Effector memory CD8-positive, alpha-beta T cell (primary cell): ENCODE measurements at places on chromosomes 11 and 22.

DNA sequence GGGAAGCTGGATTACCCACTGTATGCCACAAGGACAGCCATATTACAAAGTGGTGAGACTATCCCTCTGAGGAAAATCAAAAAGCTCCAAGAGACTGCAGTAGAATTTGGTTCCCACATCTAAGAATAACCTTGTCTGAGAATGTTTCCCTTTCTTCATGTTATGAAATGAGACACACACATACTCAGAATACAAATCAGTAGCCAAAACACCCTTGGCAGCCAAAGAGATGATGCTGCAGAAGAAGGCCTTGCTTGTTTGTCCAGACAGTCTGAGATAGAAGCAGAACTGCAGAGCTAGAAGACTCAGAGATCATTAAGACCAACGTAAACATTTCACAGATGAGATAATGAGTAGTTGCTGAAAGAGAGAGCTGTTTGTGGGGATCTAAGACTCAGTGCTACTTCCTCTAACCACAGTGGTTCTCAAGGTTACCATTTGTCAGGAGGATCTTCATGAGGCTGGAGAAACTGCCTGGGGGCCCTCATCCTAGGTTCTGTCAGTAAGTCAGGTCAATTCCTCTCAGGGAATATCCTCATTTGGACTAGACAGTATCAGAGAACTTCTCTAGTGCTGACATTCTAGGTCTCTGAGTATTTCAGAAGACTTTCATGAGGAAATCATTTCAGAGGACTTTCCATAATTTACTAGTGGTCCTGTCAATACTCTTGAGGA is 38.9 kb downstream of the RELT start:
- no peak for DNase-seq

DNA sequence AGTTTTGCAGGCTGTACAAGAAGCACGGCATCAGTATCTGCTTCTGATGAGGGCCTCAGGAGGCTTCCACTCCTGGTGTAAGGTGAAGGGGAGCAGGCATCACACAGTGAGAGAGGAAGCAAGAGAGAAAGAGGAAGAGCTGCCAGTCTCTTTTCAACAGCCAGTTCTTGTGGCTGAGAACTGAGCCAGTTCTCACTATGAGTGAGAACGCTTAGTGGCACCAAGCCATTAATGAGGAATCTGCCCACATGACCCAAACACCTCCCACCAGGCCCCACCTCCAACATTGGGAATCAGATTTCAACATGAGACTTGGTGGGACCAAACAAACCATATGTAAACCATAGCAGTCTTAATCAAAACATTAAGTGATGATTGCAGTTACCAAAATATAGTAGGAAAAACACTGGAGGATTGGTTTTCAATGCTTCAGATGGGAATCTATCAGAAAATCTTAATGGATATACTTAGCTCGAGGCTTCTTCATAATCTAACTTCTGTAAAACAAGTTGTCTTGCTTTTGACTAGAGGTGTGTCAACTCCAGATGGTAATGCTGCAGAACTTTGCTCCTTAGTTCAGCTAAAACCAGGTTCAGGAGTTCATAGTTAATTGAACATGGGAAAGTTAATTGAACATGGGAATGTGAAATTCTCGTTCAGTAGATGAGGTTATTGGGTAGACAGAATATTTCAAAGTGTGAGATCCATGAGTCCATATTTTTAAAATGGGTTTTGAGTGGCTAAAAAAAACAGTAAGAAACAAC is 12.2 kb downstream of the FAR1 start:
- no peak for DNase-seq

DNA sequence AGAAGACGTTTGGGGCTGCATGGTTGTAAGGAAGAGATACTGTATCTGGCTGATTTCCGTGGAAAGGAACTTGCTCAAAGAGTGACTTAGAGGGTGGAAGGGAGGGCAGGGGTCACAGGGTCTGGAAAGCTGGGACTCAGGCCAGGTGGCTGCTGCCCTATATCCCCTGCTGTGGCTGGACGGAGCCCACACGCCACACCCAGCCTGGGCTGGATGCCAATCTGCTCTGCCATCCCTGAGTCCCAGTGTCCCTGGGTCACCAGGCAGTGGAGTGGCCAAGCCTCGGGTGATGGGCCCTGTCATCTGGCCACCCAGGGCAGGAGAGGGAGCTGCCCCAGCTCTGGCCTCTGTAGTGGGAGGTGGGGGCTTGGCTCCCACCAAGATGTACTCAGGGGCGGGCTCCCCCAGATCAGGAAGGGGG is 26.5 kb upstream of the KRTAP5-7 start:
- no peak for DNase-seq

DNA sequence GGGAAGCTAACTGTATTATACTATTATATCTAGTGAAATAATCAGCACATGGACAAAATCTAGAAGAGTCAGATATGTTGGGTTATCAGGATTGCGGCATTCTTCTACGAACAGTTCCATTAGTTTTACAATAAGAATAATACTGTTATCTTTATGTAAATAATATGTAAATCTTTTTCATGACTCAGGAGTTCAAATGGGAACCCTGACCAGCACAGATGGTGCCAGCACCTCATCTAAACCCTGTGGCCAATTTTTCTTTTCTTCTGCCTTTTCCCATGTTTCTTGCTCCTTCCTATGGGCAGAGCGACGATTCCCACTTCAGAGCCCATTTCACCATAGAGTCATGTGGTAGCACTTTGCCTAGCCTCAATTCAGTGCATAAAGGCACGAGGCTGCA is 68.4 kb upstream of the CYP2D6 start:
- no peak for DNase-seq

- no peak for DNase-seq
These were observed 4.1 kb upstream of the SAC3D1 start for GRCh38 chr11:65036931-65037330.

- no peak for DNase-seq
These were observed 12.0 kb downstream of the OR51I2 start for GRCh38 chr11:5460983-5461621.

DNA sequence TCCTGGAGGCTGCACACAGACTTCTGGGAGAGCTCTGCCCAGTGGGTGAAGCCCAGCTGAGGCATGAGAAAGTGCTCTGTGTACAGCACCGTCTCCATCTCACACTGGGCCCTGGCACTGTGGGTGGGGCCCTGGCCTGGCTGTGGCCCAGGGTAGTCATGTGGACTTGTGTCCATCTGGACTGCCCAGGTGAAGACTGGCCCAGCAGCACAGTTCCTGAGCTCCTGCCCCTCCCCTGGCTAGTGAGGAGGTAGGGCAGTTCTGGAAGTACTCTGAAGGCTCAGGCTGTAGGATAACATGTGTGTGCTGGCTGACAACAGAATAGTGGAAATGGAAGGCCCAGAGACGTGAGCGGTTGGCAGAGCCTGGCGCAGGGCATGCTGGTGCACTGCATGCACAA is 35.4 kb downstream of the RSPH14 start:
- no peak for DNase-seq

DNA sequence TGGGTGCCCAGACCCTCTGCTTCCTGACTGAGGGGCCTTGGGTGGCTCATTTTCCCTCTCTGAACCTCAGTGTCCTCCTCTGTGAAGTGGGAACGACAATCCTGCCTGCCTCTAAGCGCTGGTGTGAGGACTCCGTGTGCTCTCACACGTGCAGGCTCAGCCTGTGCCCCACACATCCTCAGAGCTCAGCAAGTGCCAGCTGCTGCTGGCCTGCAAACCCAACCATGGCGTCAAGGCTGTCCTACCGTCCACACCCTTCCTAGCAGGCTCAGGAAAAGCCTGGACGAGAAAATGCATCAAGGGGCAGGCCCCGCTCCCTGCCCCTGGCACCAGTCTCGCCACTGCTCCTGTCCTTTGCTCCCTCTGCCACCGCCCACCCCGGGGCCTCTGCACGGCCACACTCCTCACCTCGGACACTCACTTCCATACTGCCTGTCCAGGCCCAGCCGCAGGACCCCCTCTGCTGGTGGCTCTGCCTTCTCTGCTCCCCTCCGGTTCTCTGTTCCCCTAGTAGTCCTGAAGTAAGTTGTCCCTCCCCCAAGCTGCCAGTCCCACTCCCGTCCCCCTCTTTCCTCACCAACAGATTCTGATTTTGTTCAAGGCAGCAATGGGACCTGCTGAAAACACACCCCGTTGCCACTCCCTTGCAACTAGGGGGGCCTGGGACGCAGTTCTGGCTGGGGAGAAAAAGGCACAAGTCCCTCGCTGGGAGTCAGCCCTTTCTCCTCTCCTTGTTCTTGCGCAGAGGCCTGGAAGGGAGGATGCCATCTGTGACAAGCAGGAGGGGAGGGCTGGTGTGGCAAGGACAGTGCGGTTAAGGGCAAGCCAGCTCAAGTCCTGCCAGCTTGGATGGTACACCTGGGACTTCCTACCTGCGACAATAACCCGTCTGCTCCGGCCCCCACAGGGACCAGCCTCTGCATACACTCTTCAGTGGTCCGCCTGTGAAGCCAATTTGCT is 62.2 kb downstream of the ARFGAP3 start:
- no peak for DNase-seq

DNA sequence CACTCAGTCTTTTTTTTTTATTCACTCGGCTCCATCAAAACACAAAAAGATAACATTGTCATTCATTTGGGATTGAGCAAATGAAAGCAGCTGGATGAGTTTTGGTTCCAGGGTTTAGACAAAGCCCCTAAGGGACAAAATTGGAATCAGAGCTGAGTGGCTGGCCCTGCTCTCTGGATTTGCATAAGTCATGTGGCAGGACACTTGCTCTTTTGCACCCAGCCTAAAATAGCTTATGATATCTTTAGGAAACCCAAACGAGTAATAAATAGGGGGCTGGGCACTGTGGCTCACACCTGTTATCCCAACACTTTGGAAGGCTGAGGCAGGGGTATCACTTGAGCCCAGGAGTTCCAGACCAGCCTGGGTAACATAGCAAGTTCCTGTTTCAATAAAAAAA is 11.0 kb upstream of the TMEM121B start:
- no peak for DNase-seq

GRCh38 chr11:88553204-88553603 is 215.7 kb upstream of the CTSC start:
- DNase-seq: no peak

- no peak for DNase-seq
These were observed 299.6 kb downstream of the KIRREL3 start for GRCh38 chr11:126700768-126701519.

GRCh38 chr11:31847761-31848160 is 36.6 kb upstream of the PAX6 start:
- no peak for DNase-seq

DNA sequence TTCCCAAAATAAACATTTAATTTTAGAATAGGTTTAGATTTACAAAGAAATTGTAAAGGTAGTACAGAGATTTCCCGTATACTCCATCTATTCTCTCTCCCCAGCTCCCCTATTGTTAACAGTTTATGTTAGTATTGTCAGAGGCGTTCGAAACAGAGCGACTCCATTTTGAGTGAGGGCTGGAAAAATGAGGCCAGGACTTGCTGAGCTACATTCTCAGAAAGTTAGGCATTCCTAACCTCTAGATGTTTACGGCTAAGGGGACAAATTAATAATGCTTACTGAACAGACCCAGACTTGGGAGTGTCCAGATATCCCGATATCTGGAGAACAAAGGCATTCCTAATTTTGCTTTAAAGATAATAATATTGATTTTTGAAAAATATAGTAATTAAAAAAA is 12.4 kb upstream of the NUP160 start:
- no peak for DNase-seq

DNA sequence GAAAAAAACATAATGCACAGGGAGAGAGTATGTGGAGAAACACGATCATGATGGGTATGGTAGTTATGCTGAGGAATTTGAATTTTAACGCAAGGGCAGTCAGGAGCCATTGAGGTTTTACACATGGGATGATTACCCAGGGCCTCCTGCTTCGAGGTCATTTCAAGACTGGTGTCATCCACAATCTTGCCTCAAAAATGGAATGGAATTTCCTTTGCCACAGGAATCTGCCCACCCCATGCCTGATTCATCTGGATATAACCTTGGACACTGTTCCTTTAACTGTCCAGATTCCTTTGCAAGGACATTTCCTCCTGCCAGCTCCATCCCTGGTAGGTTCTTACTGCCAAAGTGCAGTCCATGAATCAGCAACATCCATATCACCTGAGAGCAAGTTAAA is 655.9 kb upstream of the TENM4 start:
- no peak for DNase-seq

DNA sequence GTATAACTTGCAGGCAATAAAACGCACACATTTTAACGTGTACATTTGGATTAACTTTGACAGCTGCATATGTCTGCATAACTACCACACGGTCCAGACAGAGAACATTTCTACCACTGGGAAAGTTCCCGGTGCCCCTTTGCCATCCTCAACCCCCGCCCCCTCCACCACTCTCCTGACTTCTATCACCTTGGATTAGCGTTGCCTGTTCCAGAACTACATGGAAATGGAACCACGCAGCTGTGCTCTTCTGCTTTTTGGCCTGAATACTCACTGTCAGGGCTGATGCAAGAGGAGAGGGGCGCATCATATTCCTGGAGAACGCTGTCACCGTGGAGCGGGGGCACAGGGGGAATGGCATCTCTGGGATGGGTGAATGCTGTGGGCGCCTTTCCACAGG is 62.1 kb downstream of the LRP5 start:
- no peak for DNase-seq

DNA sequence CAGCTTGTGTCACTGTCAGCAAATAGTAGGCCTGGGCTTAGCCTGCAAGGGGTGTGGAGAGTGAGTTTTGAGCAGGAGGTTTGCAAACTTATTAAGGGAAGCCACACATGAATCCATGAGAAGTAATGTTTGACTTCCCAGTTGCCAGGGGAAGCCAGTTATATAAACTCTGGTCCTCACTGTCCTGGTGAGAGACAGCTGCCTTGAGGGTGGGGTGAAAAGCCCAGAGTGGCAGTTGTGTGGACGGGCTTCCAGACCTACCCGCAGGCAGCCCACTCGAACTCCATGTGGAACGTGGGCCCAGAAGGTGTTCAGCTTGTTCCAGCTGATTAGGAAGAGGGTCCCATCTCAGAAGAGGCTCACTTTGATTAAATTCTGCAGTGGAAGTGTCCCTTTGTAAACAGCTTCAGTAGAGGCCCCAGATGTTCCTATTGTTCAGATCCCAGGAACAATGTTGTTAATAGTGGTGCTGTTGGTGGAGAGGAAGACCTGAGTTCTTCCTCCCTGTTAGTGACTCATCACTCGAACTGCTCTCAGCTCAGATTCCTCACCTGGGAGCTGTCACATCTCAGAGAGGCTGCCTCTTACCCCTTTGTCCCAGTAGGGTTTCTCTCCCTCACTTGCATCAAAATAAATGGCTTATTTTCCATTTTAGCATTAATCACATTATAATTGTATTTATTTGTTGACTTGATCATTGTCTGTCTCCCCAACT is 63.4 kb downstream of the GRAMD1B start:
- DNase-seq: no peak

- DNase-seq: no peak
These were observed 973.2 kb downstream of the NTM start for GRCh38 chr11:132343445-132344175.

GRCh38 chr11:85665733-85666132 is 804 bp upstream of the CREBZF start:
- DNase-seq: no peak

DNA sequence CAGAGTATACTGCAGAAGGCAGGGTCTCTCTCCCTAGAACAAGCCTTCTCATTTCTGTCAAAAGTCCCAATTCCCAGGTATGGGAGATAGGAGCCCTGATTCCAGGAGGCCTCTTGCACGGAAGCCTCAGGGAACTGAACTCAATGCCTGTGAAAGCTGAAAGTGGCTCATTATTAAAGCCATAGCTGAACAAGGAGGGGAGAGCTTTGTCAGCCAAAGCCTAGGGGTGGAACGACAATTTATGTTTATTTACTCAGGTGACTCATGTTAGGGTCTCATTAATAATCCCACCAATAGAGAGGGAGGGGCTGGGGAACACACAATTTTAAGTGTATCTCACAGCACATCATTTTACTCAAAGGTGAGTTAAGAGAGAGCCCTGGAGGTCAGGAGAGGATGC is 44.9 kb downstream of the DSCAML1 start:
- no peak for DNase-seq

- DNase-seq: no peak
These were observed 46.2 kb downstream of the ATXN10 start for GRCh38 chr22:45717789-45718188.
